ENCODE measurements at places on chromosomes 12 and 14.

DNA sequence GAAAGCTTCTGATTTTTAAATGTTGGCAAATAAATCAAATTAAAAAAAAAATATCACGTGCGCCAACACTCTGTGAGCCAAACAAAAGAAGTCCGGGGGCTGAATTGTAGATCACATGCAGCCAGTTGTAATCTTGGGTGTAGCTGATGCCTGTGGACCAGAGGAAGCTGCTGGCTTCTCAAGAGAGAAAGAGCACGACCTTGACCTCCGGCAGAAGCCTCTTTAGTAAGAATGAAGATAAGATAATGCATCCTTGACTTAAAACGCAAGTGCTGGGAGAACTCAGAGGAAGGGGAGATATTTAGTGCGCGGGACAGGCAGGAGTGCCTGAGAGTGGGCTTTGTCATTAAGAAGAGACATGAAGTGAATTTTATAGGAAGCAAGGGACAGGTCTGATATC lies 162.8 kb upstream of the TBX3 start:
- no peak for DNase-seq

DNA sequence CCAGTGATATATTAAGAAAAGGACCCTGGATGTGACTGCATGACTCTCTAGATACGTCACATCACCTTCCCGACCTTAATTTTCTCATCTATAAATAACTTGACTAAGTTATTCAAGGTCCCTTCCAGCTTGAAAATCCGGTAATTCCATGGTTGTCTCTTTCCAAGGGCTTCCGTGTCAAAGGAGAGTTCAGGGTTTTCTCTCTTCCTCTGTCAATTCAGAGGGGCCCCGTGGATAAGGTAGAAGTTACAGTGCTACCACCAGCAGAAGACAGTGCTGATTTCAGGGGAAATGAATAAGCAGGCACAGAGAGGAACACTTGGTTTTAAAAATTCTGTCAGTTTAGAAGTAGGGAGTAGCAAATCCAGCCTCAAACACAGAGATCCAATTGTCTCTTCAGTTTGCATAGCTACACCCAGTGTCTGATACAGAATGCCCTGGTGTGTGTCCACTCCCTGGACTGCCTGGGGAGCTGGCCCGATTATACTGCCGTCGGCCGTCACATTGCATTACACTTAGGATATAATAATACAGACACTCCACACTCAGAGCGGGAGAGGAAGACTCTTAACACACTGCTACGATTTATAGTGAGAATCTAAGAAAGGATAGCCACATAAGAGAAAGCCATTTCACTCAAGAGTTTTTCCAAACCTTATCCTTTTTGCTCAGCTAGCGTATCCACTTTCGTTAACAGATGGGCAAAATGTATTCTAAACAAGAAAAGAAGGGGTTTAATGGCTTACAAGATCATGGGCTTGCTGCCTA lies 54.7 kb upstream of the GTF2A1 start:
- no peak for DNase-seq

GRCh38 chr12:13504074-13504473 lies 307.5 kb downstream of the EMP1 start:
- DNase-seq: no peak

DNA sequence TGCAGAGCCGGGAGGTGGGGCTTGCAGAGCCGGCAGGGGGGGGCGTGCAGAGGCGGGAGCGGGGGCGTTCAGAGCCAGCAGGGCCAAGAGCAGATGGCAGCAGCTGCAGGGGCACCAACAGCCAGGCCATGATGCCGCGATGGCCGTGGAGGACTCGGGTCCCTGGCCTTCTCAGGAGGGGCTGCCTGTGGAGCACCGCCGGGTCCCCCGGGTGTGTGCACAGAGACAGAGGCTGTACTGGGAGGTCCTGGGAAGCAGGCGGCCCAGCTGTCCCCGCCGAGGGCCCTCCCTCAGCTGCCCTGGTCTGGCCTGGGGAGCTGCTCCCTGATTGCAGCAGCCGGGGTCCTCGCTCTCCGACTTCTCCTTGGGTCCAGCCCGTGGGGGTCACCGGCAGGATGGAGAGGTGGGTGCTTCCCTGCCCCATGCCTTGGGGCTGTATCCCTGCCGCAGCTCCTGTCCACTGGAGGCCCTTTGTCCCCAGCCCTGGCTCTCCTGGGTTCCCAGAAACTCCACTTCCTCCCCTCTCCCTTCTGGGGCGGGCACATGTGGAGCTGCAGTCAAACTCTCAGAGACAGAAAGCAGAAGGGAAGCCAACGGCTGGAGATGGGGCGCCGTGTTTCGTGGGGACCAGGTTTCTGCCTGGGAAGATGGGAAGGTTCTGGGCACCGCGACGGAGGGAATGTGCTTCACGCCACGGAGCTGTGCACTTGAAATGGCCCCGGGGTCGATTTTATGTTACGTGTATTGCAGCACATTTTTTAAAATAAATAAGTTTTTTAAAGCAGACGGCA lies 75.8 kb upstream of the GALNT9 start:
- DNase-seq: no peak

DNA sequence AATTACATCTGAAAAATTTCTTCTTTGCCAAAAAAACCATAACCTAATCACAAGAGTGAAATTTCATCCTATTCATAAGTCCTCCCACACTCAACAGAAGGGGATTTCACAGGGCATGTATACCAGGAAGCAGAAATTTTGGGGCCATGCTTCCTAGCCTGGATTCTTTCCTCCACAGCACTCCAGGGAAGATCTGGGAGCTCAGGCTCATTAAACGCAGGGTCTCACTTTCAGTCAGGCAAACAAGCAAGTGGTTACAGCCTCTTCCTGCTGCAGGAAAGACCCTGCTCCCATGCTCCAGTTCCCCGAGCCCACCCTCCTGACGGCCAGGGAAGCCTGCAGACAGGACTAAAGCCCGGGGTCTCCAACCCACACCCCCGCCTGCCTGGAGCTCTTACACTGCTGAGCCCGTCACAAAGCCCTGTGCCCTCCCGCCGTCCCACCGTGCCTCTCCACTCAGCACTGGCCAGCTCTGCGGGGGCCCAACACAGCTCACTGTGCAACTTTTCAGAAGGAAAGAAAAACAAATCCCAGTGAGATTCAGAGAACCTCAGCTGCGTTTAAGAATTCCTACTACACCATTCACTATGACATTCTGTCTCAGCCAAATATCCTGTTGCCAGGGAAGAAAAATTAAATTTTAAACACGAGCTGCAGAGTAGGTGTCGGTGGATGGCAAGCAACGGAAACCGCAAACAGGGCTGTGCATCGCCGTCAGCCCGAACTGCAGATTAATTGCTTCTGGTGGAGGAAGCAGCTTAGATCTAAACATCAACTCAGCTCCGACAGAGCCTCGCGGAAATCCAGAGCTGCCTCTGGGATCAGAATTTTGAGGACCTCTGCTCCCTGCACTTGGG lies 106.7 kb upstream of the SFSWAP start:
- DNase-seq: no peak

DNA sequence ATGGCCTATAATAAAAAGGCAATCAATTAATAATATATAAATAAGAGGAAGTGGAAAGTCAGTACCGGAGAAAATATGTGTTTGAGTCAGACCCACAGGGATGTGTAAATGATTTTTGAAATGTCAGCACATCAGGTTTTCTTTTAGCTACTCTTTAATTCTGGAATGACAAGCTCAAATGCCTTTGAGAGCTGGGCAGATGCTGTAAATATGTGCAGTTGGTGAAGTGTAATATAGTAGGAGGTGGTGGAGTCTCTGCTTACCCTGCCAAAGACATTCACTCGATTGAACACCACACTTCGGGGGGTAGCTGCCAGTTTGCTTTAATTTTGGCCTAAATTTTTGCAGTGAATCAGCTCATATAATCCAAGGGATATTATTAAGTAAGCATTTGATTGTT lies 93.0 kb downstream of the PLEKHA5 start:
- no peak for DNase-seq

DNA sequence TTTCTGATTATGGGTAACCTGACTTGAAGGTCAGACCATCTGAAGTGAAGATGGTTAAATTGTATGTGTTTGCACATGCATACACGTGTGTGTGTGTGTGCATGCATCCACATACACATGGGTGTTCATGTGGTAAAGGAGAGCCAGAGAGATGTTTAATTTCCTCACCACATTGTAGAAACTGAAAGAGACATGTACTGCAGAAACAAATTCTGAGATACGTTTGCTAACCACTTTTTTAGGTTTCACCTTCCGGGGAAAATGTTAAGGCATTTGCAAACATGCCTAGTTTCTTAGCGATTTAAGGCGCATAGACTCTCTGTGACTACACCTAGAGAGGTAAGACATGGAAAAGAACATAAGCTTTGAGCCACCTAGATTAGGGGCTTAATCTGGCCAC lies 362.9 kb downstream of the RAD51B start:
- DNase-seq: no peak

DNA sequence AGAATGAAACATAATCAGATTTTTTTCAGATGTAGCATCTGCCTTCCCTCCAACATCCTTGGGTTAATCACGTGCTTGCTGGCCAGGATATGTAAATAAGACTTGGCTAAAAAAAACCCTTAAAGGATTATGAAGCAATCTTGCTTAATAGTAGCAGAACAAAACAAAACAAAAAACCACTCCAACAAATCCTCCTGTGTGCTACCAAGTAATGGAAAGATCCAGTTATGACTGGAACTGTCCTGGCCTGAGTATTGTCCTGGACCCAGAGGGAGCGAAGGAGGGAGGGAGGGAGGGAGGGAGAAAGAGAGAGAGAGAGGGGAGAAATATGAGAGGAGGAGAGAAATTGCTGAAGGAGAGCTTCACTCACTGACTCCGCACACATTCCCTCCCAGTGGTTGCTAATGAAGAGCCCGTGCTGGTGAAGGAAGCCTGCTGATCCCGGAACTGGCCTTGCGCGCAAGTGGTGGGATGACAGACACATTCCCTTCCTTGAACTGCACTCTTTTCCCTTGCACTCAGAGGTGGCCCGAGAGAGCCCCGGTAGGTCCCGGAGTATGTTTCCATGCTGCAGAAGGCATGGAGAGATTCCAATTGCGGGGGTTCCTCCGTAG lies 57.2 kb downstream of the HMGA2 start:
- no peak for DNase-seq

GRCh38 chr14:103045371-103045869 lies 11.9 kb downstream of the CDC42BPB start:
- no peak for DNase-seq

DNA sequence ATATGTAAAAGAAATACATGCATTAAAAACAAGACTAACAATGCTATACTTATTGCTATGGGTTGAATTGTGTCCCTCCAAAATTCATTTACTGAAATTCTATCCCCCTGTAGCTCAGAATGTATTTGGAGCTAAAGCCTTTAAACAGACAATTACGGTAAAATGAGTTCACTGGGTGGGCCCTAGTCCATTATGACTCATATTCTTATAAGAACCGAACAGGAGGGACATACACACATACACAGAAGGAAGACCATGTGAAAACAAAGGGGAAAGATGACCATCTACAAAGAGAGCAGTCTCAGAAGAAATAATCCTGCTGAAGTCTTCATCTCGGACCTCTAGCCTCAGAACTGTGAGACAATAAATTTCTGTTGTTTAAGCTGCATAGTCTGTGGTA lies 77.1 kb upstream of the ANKS1B start:
- DNase-seq: no peak

- no peak for DNase-seq
Measured at GRCh38 chr12:112126000-112126438, 659 bp downstream of the TRAFD1 start.

GRCh38 chr12:107091989-107092641 lies 1.2 kb downstream of the CRY1 start:
- peak; percentile 83 for DNase-seq

GRCh38 chr14:71586131-71586897 lies 345.9 kb upstream of the RGS6 start:
- no peak for DNase-seq

GRCh38 chr12:80217011-80217535 lies 117.7 kb downstream of the OTOGL start:
- no peak for DNase-seq

- no peak for DNase-seq
Measured at GRCh38 chr14:23601845-23602180, 23.2 kb upstream of the JPH4 start.

- DNase-seq: peak; percentile 92
Measured at GRCh38 chr12:6532927-6533652, 1.2 kb upstream of the GAPDH start.

DNA sequence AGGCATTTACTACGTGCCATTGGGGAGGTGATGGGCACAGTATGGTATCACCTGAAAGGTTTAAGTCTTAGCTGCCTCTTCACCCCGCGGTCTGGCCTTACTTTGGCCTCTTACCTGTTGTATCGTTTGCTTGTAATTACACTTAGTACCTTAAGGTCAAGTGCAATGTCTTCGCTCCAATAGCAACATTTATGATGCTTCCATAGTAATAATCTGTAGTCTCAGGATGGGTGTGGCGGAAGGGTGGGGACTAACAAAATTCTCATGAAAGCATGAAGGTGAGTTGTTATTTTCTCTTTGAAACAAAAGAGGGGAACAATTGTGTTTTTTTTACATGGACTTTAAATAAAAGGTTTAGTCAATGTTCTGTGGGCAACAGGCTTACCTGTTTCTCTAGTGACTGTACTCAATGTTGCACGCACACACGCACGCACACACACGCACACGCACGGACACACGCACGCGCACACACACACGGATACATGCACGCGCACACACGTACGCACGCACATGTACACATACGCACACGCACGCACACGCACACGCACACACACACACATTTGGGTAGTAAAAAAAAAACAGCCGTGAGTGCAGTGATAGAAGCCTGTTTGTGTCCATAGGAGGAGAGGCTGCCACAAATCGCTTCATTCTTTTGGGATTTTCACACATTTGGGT lies 91.4 kb downstream of the DNAH10 start:
- DNase-seq: no peak

- no peak for DNase-seq
Measured at GRCh38 chr14:89444516-89445125, 27.6 kb upstream of the FOXN3 start.

DNA sequence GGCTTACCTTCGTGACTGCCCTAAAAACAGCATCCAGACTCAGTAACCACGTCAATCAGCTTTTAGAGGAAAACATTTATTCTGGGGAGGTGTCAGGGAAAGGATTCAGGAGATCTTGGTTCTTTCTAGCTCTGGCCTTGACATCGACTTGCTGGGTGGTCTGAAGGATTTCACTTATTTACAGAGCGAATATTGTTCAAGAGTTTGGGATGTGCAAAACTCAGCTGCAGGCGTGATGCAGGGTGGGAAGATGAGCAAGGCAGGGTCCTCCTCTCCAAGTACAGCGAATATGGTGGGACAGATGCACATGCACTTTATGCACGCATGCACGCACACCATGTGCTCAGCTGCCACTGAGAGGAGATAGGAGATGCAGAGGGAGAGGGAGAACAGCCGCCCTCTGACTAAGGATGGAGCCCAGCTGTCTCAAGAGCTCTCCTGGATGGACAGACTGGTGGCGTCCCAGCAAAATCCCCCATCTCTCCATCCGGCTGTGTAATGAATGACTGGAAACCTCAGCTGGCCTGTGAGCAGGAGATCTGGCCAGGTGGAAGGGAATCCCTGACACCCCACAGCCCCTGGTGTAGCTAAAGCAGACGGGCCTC lies 24.4 kb upstream of the BDKRB1 start:
- no peak for DNase-seq

- DNase-seq: peak; percentile 28
Measured at GRCh38 chr12:120584343-120585149, 3.3 kb upstream of the POP5 start.

GRCh38 chr14:72714094-72714493 lies 179.8 kb downstream of the DPF3 start:
- no peak for DNase-seq

- no peak for DNase-seq
Measured at GRCh38 chr12:40224439-40225291, at the start of gene LRRK2. LRRK2 (plus strand) TSS chr12:40224997; CDS start chr12:40225132, 135 bp downstream.

Measured in SW480 (cell line).